ENCODE measurements at places on chromosomes 11 and 22. TPM values are rescaled to one million over a fixed set of nuclear protein-coding genes. Genes with fewer than 3 reads are reported as not detected.

MS4A12 gene
- not detected for total RNA-seq

DNA sequence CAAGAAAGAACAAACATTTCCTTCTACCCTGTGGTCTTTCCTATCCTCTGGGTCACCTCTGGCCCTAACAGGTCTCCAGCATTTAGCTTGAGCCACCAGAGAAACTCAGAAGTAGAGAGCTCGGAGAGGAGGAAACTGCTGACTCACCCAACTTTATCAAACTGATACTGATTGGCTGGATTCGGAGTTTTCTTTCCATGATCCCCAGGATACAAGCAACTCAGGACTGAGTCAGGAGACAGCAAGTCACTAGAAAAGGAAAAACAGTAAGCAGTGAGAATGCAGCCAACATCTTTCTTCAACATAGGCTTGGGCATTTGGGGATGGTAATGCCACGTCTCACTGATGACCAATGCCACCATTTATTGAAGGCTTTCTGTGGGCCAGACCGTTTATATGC, 32.7 kb downstream of the THOC5 start:
- DNase-seq = no peak

GRCh38 chr11:31445621-31446020, 63.8 kb downstream of the IMMP1L start:
- DNase-seq = no peak

- DNase-seq = no peak
Measured at GRCh38 chr22:16925407-16925966, 82.5 kb downstream of the GAB4 start.

DNA sequence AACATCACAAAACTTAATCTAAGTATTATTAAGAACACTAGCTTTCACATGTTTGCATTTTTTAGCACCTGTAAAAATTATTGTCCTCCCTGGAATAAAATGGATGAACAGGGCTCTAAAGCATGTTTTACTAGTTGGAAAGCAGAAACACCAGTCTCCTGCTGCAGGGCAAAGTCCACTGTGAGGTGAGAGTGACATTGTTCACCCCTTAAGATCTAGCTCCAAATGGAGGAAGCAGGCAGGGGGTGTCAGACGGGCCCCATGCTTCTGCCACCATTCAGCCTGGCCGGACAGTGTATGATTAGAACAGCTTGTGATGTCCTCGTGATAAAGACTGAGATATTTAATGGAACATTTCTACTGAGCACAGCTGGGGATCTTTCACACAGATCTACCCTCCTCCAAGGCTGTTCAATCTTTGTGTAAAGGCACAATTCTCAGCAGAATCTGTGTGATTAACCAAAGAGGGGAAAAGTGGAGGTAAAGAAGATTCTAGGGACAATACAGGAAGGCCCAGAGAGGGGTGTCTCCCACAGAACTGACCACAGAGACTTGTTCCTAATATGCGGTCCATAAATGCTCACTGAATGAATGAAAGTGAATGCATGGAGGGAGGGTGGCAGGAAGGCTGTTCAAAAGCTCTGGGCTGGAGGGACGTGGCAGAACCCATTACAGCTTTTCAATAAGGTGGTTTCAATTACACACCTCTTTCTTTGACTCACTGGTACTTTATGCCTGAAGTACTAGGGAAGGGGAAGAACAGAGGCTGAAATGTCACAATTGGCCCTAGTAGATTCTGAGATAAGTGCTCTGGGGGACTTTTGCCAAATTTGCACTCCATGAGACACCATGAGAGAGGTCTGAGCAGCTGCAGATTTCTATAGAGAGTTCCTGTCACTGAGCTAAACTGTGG, 239.1 kb upstream of the ARHGAP20 start:
- no peak for DNase-seq

NPTXR gene
- total RNA-seq = 5.4 TPM

SEC14L6 gene
- 5.8 TPM for total RNA-seq

MUC5AC gene
- total RNA-seq = not detected

DNA sequence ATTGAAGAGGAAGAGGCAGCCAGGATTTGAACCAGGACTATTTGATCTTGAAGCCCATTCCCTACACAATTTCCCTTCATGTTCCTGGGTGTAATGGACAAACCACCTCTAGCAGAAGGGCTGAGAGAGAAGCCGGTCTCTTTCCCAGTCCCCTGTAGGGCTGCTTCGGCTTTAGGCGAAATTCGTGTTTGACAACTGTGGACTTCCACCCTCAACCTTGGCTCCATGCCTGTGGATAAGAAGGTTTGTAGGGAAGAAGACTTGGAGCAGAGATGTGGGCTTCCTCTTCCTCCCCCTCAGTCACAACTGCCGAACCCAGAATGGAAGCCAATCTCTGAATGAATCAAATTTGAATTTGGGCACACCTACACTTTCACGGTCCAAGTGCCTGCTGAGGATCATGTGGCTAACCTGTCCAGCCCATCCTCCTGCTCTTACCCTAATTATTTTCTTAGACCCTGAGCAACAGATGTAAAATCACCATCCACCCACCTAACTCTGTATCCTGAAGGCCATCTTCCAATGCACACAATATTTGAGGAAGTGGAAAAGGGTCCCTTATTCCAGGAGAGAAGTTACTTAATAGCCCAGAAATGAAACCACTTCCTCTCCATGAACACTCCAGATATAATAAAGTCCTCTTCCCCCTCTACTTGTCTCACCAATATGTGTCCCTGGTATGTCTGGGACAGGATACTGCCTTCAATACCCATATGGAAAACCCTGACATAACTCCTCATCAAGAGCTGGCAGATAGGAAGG, 10.1 kb upstream of the SCN2B start:
- no peak for DNase-seq

OR2AG2 gene
- 0.04 TPM for total RNA-seq

GRCh38 chr22:34972191-34972897, 93.6 kb upstream of the ISX start:
- DNase-seq = no peak

DNA sequence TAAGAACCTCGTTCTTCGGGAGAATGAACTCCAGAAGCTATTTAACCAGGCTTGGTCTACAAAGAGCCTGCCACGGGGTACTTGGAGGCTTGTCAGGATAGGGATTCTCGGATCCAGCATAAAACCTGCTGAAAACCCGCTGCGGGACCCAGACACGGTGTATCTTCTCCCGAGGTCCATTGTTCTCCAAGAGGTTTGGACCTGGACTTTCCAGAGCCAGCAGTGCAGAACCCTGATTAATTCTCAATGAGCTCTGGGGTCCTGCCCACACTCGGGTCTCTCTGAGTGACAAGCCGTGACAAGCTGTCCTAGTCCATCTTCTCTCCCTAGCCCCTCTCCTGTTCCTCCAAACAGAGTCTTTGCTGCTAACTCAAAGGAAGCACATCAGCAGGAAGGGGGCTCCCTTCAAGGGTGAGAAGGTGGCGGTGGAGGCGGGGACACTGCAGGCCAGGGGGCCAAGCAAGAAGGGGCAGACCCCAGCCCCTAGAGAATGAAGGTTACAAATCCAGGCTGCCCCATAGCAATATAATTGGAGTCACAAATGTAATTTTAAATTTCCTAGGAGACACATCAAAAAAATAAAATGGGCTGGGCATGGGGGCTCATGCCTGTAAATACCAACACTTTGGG, 12.2 kb downstream of the SHANK2 start:
- no peak for DNase-seq

SHISAL1 gene
- 0.71 TPM for total RNA-seq

GRCh38 chr11:33574331-33574730, 126.3 kb downstream of the C11orf91 start:
- DNase-seq = no peak

GRCh38 chr11:133971881-133972280, 15.1 kb upstream of the IGSF9B start:
- DNase-seq = no peak

DNA sequence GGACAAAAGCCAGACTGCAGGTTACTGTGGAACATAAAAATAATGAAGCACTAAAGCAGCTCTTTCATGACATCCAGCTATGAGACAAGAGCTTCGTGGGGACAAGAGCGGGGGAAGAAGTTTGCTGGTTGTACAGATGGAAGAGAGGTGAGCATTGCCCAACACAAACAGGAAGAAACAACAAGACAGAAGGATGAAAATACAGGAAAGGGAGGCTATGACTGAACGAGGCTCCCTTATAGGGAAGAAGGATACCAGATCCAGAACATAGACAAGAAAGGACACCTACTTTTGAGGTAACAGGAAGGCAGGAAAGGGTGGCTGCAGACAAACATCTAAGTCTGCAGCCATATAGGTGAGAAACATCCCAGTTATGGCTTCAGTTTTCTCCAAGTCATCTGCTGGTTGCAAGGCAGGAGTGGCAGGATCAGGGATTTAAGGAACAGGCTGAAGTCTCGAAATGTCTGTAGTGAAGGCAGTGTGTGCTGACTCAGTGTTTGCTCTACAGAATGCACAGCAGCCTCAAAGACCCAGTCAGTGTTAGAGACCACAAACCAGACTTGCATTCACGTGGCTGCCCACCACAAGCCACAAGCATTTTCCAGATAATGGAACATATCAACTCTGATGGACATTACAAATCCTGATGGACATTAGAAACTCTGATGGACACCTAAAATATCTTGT, 1.9 kb downstream of the CLTCL1 start:
- peak; percentile 80 for DNase-seq

MMP10 gene
- 8.7 TPM for total RNA-seq

DNA sequence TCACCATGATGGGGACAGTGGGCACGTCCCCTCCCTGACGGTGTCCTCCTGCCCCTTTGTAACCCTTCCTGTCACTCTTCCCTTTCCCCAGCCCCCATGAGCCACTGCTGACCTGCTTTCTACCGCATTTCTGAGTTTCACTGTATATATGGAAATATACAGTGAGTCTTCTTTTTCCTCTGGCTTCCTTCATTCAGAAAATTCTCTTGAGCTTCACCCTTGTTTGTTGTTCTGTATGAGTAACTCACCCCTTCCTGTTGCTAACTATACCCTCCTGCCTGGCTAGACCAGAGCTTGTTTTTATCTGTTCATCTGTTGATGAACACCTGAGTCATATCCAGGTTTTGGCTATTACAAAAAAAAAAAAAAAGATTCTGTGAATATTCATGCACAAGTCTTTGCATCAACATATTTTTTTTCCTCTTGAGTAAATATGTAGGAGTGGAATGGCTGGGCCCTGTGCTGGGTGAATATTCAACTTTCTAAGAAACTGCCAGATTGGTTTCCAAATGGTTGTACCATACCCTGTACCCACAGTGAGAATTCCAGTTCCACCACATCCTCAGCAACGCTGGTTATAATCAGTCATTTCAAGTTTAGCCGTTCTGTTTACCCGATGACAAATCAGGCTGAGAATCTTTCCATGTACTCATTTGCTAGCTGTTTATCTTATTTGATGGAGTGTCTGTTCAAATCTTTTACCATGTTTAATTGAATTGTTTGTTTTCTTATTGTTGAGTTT, 62.0 kb downstream of the IGF2 start:
- DNase-seq = peak; percentile 53

DNA sequence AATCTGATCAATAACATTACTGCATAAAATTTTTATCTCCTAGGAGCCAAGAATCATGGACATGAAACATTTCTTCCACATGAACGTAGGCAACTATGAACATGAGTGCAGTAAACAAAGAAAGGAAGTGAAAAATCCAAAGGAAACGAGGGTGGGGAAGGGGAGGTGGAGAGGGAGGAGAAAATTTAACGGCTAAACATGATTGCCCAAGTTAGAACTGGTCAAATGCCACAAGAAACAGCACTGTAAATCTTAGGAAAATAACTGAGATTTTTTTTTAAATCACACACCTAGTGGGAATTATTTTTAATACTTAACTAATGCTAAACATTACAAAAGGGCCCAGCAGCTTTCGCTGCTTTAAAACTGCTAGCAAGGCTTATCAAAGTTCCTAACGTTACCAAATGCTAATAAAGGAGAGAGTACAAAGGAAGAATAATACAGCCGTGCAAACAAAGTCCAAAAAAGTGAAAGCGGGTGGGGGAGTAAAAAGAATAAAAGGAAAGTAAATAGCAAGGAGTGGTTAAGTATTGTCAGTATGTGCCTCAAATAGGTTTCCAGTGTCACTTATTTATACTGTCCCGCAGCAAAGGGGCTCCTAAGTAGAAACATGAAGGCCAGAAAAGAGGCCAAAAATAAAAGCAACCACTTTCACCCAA, 13.7 kb downstream of the NARS2 start:
- DNase-seq = no peak

DDTL gene
- total RNA-seq = 0.75 TPM

RFPL3 gene
- total RNA-seq = not detected

DNA sequence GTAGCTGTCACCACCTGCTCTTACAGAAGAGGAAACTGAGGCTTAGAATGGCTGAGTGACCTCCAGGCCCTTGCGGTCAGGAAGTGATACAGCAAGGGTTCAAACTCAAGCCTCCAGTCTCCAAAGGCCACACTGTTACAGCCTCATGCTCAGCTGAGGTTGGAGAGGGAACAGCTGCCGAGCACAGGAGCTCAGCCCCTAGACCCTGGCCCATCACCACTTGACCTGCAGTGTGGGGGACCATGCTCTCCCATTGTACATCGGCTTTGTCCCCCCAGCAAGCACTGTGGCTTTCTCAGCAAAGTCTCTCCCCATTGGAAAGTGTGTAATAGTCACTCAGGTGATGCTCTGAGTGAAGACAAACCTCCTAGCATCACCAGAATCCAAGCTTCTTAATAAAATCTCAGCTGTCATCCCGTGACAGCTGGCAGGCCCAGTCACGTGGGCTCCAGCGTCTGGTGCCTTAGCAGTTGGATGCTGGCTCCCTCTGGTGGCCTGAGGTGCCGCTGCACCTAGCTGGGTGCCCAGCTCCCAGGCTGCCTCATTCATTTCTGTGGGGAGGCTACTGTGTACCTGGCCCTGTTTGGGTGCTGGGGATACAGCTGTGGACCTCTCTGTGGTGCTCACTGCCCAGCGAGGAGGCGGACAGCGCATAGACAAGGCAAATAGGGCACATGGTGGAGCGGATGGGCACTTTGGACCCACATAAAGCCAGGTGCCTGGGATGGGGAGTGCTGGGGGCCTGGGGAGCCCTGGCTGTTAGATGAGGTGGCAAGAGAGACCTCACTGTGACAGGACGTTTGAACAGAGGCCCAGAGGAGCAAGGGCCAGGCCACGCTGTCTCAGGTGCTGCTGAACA, 19.1 kb upstream of the MYRF start:
- no peak for DNase-seq

MCHR1 gene
- 1.7 TPM for total RNA-seq

GRCh38 chr11:98029832-98030231, 990.9 kb upstream of the CNTN5 start:
- no peak for DNase-seq

SPDYC gene
- total RNA-seq = not detected

- no peak for DNase-seq
Measured at GRCh38 chr11:32852207-32852606, 22.5 kb downstream of the PRRG4 start.

DNA sequence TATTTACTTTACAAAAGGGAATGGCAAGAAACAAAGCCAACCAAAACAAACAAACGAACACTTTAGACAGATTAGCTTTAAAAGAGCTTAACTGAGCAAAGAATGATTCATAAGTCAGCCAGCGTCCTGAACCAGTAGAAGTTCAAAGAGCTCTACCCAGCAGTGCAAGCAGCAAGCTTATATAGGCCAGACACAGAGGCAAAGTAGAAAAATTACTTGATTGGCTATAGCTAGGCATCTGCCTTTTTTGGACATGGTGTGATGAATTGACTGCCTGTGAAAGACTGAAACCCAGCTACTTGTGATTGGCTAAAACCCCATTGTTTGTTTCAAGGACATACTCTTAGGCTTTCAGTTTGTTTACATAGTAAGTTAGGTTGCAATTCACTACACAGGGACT, 2120.0 kb upstream of the RAG2 start:
- DNase-seq = no peak

SCGB1D2 gene
- not detected for total RNA-seq

GRCh38 chr22:19644314-19645223, 69.7 kb upstream of the SEPTIN5 start:
- no peak for DNase-seq

Data from kidney epithelial cell (primary cell).